ENCODE measurements at places on chromosomes 16 and 17. TPM values are rescaled to one million over a fixed set of nuclear protein-coding genes. Genes with fewer than 3 reads are reported as not detected.

Gene IKZF3
- 1.1 TPM for total RNA-seq

Gene NPIPB13
- 11.2 TPM for total RNA-seq

Gene GCGR
- total RNA-seq = 0.08 TPM

Gene STAT5A
- 6.9 TPM for total RNA-seq

Gene TMEM88
- 1.7 TPM for total RNA-seq
